ENCODE measurements at places on chromosomes 5 and 9.

DNA sequence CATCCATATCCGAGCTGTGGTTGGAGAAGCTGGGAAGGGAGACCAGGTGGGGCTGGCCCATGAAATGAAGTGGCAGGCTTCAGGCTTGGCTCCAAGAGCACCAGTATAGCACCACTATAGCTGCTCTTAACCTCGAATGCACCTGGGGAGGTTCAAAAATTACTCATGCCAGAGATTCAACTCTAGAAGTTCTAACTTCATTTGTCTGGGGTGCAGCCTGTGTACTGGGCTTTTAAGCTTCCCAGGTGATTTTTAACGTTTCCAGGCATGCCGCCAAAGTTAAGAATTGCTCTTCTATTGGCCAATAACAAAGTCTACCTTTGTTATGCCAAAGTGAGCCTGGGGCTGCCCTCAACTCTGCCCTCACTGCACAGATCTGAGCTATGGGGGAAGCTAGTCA, 458 bp downstream of the PRSS3 start:
- no peak for DNase-seq

GRCh38 chr9:135463140-135463539, 16.4 kb upstream of the PPP1R26 start:
- DNase-seq = no peak

- DNase-seq = no peak
Observed at GRCh38 chr9:26181836-26182235, 503.6 kb upstream of the TUSC1 start.

DNA sequence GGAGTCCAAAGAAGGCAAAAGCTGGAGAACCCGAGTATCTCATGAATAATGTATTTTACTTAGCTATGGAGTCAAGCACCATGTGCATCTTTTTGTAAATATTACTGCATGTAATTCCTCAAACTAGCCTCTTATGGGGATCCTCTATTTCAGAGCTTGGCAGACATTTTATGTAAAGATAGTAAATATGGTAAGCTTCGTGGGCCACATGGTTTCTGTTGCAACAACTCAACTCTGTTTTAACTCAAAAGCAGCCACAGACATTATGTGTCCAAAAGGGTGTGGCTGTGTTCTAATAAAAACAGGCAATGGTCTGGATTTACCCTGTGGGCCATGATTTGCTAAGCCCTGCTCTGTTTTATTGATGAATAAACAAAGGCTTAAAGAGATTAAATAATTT, 17.3 kb downstream of the DAPK1 start:
- no peak for DNase-seq

- DNase-seq = no peak
Observed at GRCh38 chr9:120136696-120137095, 443.3 kb downstream of the CDK5RAP2 start.

- no peak for DNase-seq
Observed at GRCh38 chr9:113618836-113619490, 155.4 kb downstream of the RGS3 start.

DNA sequence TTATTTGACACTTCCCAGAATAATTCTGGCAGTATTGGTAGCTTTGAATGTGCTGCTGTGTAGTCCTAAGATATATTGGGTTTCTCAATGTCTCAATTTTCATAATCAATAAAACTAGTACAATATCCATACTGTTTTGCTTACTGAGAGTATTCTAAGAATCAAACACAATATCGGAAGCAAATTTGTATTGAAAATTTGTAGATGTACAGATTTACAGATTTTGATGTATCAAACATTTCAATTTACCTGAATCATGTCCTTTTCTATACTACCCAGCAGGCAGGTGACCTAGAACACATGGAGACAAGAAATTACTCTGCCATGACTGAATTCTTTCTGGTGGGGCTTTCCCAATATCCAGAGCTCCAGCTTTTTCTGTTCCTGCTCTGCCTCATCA, at the start of gene OR13D1:
OR13D1 (plus strand) TSS at position 301 of the 400 bp plus-strand sequence; CDS start at position 301, 0 bp downstream.
- DNase-seq = no peak

DNA sequence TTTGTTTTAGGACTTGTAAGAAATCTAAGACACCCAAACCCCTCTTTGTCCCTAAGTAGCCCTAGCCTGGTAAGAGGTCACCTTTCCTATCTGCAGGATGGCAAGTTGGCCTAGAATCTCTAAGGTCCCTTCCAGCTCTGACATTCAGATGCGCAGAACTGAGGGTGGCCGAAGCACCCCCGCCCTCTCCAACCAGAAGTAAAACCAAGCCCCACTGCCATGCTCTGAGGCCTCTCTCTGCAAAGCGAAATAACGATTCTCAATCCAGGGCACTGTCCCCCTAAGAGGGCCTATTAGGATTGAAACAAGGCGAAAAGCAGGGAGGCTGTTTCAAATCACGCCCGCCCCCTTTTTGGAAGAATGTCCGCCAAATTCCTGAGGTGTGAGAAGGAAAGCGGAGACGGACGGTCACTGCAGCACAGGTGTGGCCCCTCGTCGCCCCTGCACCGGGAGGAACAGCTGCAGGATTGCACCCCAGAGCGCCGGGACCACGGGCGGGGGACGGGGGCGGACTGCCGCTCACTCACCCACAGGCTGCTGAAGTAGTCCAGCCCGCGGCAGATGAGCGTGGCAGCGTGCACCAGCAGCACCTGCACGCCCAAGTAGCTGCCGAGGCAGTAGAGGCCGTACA, 824 bp downstream of the TMEM245 start:
- DNase-seq = no peak

GRCh38 chr9:132474253-132474652, 64.2 kb downstream of the CFAP77 start:
- no peak for DNase-seq

GRCh38 chr5:163773226-163773625, 267.8 kb downstream of the MAT2B start:
- no peak for DNase-seq

DNA sequence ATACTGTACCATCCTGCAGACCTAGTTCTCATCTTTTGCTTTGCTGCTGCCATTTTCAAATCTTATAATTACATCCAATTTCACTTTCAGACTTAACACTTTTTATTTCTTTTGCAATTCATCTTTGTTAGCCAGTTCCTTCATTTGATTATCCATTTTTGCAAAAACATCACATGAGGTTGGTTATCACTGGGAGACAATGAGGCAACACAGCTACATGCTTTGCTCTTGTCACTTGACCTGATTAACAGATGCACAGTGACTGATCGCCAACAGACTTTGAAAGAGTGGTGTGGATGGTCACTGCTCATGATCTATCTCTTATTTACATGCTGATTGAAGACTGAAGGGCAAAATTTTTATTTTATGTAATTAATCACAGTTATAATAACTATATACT, 17.0 kb upstream of the RNF20 start:
- no peak for DNase-seq

GRCh38 chr5:134948911-134949310, 18.8 kb upstream of the CATSPER3 start:
- no peak for DNase-seq

GRCh38 chr5:59285300-59286016, 608.1 kb downstream of the PDE4D start:
- no peak for DNase-seq

GRCh38 chr5:155867522-155868088, 459.4 kb upstream of the SGCD start:
- no peak for DNase-seq

DNA sequence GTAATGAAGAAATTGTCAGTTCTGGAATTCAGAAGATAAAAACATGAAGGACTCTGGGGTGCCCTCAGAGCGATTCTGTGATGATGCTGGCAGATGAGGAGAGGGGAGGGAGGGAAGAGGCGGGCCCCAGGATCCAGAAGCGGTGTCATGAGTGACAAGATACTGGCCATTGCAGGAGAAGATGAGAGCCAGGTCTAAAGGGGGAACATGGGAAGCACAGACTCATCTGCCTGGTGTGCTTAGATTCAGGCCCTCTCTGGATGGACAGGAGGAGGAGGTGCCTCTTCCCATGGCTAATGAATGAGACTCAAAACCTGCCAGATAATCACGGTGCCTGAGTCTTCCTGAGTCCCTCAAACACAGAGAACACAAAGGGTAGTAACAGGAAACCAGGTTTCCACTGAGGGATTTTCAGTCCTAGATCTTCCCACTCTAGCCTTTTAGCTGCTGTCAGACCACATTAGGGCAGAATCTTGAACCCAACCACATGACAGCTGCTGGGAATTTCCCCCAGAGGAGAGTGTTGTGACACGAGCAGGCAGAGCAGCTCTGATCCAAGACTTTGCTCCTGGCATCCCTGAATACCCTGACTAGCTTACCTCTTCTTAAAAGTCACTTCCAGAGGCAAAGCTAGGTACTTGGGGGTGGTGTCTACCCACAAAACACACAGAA, 28.2 kb upstream of the HSPA9 start:
- DNase-seq = no peak

DNA sequence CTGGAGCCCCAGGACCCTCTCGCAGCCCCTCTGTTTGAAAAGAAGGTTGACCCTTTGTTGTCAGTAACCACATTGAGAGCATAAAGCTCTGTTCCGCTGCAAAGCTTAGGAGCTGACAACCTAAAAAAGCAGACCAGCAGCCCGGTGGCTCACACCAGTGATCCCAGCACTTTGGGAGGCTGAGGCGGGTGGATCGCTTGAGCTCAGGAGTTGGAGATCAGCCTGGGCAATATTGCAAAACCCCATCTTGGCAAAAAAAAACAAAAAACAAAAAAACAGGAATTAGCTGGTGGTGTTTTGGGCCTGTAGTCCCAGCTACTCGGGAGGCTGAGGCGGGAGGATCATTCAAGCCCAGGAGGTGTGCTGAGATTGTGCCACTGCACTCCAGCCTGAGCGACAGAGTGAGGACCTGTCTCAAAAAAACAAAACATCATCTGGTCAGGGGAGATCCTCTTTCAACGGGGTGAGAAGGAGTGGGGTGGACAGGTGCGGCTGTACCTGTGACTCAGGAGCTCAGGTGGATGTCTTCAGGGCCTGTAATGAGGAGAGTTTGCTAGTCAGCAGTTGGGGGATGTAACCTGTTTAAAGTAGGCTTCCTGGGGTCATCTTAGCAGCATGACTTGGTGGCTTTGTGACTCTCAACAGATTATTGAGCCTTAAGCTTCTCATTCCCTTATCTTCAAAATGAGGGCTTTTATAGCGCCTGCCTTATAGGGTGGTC, 694 bp upstream of the REEP2 start:
- no peak for DNase-seq

DNA sequence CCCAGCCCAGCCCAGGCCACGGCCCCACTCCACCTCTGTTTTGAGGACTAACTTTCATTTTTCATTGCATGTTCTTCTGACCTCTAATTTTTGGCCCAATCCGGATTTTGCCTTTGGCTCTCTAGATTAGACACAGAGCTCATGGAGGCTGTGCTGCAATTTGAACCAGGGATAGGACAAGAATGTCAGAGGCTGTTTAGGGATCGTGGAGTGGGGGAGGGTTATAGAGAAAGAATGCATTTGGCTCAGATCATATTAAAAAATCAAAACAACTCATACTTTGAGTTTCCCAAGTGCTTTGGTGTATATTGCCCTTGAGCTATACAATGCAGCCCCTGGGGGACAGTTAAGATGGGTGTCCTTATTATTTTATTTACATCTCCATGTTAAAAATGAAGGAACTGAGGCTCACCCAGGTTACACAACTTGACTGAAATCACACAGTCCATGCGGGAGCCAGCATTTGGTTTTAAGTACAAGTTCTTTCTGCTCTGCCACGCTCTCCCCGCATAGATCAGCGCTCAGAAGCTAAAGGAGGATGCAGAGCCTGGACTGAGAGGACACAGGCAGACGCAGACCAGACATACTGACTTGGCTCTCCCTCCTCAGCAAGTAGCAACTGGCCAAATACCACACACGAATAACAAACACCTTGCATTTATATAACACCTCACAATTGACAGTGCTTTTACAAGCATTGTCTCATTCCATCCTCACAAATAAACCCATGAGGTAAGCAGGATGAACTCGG, 126.4 kb upstream of the RAI14 start:
- DNase-seq = no peak

DNA sequence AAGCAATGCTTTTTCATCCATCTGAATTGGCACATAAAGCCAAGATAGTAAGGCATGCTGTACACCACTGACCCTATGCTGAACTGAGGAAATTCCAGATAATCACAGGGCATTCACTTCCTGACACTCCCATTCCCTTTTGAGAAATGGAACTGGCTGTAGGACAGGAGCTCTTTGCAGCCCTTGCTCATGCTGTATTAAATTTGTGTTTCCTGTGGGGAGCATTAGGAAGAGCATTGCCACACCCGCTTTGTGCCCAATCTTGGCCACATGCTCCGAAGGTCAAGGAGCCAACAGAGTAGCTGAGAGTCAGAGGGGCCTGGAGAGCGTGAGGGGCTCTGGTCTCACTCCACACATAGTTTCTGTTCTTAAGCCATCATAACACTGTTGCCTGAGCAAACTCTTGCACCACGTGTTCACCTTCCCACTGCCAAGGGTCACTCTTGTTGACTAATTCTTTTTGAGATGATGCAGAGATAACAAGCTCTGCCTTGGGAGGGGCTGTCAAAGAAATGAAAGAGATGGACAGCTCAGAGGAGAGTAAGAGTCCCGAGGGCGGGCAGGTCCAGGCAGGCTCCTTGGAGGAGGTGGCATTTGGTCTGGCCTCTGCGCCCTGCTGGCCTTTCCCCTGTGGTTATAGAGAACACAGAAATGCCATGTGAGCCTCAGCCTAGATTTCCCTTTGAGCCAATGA, 31.7 kb upstream of the ARAP3 start:
- DNase-seq = no peak

DNA sequence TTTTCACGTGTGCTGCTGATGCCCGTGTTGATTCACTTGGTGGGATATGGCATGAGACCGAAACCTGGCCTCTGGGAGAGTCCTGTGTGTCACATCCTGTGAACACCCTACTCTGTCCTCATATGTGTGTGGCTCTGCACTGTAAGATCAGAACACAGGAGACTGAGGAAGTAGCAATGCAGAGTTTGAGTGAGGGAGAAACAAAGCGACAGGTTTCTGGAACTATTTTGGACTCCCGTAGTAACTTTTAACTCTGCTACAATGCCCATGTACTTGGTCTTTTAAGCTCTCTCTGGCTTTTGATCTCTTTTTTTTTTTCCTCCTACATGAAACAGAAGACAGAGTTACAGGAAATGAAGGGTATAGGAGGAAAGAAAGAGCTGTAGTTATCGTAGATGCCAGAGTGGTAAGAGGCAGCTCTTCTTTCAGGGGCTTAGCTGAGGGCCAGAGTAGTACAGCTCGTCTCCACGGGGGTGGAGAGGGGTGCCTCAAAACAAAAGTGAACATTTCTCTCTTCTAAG, 26.6 kb downstream of the GRAMD2B start:
- peak; percentile 17 for DNase-seq

DNA sequence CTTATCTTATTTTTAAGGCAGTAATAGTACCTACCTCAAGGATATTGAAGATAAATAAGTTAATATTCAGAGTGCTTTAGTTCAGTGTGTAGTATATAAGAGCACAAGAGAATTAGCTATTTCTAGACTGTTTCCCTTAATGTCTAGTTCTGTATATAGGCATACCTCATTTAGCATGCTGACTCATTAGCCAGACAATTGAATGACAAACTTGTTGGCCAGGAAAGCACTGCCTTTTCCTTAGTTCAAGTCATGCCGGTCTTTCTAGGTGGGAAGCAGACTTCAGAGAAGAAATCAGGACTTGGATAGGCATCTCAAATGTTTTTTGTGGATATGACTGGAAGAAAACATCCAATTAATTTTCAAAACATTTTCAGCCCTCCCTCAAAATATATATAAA, 3.2 kb upstream of the FBXO4 start:
- DNase-seq = no peak
